ENCODE measurements at places on chromosomes 2 and 18.
A peak's percentile ranks its signal among the peaks of the same experiment; 100 is the strongest.

GRCh38 chr2:113342650-113343049 is 63.9 kb upstream of the PAX8 start:
- DNase-seq = no peak

DNA sequence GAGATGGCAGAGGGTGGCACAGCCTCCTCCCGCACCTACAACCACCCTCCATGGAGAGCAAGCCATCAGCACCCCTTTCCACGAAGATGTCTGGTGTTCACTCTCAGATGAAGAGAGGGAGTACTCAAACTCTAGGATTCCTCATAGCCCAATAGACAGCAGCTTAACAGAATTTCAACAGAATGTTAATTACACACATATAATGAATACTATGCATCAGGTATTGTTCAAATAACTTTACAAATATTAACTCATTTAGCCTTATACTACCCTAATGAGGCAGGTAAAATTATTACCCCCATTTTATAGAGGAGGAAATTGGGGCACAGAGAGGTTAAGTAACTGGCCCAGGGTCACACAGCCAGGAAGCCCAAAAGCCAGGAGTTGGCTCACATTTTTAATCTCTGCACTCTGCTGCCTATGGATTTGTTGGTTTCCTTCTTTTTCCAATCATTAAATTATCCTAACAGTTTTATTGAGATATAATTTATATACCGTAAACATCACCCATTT is 39.0 kb downstream of the HS1BP3 start:
- no peak for DNase-seq

GRCh38 chr2:47145466-47145865 is 9.6 kb downstream of the STPG4 start:
- DNase-seq = no peak

GRCh38 chr2:198324071-198324470 is 519.7 kb downstream of the PLCL1 start:
- no peak for DNase-seq

GRCh38 chr2:73979686-73980085 is 5.0 kb upstream of the TET3 start:
- no peak for DNase-seq

- DNase-seq = no peak
Observed at GRCh38 chr2:208556983-208557484, 150.4 kb downstream of the PTH2R start.

DNA sequence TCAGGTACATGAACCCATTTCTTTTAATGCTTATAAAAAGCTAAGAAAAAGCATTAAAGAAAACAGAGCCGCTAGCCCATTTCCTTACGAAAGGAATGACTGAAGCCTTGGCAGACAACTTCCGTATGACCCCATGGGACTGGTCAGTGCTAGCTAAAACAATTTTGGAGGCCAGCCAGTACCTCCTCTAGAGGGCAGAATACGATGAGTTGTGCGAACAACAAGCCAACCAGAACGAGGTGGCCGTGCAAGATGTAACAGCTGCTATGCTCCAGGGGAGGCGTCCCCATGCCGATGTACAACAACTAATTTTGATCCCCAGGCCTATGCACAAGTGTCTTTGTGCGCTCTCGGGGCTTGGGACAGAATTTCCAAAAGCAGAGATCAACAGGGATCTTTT is 16.7 kb downstream of the MAP3K2 start:
- peak; percentile 64 for DNase-seq

DNA sequence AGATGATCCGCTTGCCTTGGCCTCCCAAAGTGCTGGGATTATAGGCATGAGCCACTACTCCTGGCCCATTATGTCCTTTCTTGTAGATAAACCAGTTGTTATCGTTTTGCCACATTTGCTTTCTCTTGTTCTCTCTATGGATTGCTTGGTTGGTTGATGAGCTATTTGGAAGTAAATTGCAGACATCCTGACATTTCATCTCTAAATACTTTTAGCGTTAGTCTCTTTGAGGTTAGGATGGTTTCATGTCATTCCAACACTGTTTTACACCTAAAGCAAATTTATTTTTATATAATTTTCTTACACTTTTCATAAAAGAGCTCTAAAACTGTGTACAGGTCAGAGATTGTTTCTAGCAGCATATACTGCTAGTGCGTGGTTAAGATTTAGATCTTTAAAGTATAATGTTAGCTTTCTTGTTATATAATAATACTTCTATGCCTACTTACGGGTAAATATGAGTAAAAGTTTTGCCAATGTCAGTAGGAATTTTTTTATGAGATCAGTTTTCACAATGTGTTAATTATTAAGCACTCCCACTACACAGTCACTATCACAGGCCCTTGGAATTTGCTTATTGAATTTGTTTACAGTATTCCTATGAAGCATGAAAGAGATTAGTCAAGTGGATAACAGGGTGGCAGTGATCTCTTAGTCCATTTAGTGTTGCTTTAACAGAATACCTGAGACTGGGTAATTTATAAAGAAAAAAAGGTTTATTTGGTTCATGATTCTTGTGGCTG is 10.3 kb downstream of the POLI start:
- no peak for DNase-seq

DNA sequence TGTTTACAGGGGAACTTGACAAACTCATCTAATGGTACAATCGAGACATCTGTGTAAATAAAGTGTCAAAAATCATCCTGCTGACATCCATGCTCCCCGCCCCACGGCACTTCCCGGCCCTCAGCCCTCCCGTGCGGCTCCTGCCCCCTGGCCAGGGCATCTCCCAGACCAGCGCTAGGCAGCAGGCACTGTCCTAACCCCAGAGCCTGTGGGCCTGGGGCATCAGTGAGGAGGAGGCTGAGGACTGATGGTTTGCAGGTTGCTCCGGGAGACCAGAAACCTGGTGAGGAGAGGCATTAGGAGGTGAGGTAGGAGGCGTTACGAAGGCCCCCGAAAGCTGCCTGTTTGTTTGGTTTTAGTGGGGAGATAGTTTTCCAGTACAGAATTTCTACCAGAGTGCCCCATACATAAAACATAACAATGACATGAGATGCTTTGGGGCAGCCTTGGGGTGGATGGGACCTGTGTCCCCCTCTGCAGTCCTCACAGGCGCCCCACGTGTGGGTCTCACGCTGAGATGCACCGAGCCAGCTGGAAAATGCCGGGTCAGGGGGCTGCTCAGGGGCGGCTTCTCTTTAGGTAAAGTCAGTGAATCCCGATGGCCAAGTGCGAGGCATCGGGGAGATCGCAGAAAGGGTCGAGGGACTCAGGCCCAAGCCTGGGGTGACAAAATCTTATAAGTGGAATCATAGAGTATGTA is 114.2 kb downstream of the RTP5 start:
- DNase-seq = no peak

DNA sequence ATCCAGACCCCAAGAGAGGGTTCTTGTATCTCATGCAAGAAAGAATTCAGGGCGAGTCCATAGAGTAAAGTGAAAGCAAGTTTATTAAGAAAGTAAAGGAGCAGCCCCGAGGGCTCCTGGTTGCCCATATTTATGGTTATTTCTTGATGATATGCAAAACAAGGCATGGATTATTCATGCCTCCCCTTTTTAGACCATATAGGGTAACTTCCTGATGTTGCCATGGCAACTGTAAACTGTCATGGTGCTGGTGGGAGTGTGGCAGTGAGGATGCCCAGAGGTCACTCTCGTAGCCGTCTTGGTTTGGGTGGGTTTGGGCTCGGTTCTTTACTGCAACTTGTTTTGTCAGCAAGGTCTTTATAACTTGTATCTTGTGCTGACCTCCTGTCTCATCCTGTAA is 750.2 kb upstream of the FANCL start:
- DNase-seq = no peak

- no peak for DNase-seq
Observed at GRCh38 chr2:237585590-237586221, 4.8 kb downstream of the RAB17 start.

- DNase-seq = no peak
Observed at GRCh38 chr2:61268249-61268648, 106.3 kb downstream of the C2orf74 start.

Data from HEK293T (cell line).